DMS 273 treated with DMSO at 0.1 percent for 48 hours (cell line): ENCODE measurements at places on chromosomes 13 and 19.

DNA sequence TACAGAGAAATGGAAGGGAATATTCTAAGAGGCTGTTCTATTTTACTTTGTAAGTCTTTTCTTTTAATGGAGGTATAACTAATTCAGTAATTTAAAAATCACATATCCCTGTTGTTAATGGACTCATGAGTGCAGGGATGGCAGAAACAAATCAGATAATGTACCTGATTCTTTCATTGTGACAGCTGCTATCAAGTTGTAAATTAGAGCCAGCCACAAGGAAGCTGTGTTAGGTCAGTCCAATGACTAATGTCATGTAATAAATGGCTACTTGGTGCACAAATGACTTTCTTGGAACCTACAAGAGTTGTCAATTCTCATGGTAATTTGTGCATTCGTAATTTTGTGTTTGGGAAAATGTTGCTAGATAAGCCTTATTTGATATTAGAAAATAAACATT, 446.4 kb downstream of the DCT start:
- DNase-seq = no peak

DNA sequence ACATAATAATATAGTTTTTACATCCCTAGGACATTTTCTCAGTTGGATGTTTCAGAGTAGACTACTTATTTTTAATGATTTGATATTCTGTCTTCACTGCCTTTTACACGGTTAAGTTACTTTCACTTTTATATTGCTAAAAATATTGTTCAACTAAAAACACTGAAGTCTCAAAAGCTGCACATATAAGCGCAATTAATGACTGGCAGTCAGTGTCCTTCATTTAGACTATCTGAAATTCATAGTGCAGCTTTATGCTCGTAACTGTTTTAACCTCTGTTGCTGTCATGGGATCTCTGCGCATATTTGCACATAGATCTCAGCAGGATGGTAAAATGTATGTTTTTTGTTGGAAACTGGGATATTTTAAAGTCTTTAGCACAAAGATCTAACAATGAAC, 864.3 kb downstream of the SLITRK6 start:
- DNase-seq = no peak

DNA sequence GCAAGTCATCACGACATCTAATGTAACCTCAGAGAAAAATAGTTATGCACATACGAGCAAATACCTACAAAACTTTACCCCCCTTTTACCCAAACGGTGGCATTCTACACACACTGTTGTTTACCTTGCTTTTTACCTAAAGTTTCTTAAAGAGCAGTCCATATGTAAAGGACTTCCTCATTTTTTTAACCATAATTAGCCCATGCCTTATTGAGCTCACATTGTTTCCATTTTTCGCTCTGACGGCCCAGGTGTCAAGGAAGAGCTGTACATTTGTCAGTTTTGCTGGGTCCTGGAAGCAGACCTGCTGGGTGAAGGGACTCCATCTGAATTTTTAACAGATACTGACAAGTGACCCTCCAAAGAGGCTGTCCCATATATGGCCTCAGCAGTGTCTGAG, 89.4 kb downstream of the STK24 start:
- DNase-seq = no peak

GRCh38 chr19:2084993-2085720, 11.0 kb downstream of the MOB3A start:
- DNase-seq = no peak

DNA sequence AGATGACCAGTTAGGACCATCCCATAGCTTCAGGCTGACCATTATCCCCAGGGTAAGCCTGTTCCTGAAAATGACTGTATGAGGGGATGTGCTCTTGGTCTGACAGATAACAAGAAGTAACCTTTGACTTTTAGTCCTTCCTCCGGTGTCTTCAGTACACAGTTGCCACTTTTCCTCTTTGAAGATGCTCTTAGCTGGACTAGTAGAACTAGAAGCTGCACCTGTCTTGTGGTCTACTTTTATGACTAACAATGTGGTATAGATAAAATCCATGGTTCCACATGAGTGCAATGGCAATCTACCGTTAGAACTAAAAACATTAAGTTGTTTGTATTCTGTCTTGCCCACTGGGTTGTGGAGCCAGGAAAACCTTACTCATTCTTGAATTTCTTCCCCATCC, 5.9 kb upstream of the RUBCNL start:
- no peak for DNase-seq

DNA sequence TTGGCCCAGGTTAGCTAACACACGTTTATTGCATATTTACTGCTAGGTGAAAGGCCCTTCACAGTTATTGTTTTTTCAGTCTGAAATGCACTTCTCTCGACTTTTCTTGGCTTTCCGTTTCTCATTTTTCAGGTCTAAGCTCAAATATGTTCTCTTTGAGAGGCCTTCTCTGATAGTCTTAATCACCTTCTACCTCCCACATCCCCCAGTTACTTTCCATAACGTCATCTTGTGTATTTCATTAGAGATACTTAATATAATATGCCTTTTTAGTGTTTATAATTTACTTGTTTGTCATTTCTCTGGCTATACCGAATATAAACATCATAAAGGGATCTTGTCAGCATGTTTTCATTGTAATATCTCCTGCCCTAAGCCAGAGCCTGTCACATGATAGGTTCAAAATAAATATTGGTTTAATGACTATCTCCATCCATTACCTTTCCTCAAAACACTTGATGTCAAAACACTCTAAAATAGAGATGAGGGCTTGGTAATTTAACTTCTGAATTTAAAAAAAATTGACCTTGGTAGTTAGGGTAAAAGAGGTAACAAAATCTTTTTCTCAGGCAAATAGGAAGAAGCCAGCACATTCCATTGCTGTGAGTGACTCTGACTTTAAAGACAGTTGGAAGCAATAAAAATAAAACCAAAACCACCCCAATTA, 168.6 kb upstream of the RFC3 start:
- DNase-seq = no peak

DNA sequence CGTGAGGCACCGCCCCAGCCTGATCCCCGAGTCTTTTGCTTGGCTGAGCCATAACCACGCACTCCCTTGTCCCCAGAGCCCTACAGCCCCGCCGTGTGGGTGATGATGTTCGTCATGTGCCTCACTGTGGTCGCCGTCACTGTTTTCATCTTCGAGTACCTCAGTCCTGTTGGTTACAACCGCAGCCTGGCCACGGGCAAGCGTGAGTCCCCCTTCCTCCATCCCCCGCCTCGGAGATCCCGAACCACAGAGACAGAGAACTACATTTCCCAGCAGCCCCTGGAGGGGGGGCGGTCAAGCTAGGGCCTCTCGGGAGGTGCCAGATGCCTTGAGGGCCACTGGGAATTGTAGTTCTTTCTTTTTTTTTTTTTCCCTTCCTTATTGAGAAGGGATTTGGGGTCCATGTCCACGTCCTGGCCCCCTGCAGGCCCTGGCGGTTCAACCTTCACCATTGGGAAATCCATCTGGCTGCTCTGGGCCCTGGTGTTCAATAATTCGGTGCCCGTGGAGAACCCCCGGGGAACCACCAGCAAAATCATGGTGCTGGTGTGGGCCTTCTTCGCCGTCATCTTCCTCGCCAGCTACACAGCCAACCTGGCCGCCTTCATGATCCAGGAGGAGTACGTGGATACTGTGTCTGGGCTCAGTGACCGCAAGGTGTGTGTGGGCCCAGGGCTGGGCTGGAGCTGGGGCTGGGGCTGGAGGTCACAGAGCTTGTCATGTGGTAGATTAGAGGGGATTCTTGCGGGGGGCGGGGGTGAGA, 25.9 kb downstream of the GRIN2D start:
- DNase-seq = no peak

DNA sequence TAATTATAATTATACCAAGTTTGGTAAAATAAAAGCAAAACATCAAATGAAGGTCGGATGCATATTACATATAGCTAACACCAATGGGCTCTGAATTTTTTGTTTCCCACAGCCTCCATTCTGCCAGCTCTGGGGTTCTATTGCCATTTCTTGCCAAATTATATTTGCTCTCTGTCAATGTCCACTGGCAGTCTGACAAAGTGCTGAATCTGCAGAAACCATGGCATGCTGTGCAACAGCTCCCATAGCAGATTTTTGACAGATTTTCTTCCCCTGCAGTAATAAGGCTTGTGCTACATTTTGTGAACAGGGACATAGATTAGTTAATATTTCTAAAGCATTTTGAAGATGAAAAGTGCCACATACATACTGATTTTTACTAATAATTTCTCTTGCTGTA, 1102.1 kb downstream of the DIAPH3 start:
- no peak for DNase-seq

DNA sequence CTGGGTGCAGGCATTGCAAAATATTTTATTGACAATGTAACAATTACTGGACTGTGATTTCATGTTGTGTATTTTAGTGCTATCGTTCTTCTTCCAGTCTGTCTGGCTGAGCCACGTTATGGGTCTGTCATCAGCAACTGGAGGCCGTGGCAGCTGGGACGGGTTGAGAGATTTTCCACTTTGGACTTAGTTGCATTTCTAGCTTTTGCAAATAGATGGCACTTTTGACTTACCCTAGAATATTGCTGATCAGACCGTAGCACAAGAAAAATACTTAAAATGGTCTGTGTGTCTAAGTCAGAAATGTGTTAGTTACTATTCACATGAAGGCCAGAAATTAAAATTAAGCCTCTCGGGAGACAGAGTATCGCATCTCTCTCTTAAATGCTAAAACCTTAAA, 211.1 kb downstream of the TEX29 start:
- peak; percentile 30 for DNase-seq

DNA sequence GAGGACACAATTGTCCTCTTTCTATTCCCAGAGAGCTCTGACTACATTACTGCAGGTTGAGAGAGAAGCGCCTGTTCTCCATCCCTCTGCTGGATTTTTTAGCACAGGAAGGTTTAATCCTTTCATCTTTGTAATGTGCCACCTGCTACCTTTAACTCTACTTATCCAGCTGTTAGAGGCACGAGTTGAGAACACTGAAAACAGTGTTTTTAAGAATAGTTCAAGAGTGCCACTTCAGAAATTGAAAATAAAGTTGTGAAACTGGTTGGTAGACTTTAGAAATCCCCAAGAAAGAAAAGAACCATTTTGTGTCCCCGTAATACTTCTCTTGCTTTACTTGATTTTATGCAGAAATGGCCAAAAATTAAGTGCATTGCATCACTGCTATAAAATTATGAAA, 20.6 kb downstream of the FREM2 start:
- DNase-seq = no peak

DNA sequence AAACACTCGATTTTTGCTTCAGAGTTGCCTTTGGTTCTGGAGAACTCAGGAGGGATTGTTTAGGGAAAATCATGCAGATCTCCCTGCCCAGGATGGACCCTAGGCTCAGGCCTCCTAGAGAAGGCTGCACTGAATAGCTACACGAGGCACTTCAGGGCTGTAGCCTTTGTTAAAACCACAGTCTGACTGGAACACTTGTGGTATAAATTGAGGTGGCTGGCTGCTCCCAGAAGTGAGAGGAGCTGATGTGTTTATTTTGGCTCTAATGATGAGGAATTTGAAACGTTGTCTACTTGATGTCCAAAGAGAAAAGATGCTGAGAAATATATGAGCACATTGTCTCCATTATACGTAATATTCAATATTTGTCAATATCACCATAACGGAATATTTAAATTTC, 762.1 kb upstream of the ARGLU1 start:
- DNase-seq = no peak

DNA sequence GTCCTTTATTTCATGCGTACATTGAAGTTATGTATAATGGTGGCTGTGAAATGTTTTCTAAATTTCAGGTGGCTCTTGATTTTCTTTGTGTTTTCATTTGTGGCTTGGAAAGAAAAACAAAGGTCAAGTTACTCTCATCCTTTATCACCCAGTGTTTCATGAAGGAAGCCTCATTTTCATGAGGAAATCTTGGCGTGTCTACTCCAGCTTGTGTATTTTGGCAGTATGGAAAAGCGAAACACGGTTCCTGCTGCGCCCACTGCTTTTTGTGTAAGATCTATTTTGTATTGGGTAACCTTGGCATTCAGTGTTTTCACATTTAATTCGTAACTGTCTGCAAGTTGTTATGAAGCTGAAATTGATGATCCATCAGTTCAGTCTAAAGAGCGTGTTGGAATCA, 147.0 kb upstream of the RNF113B start:
- no peak for DNase-seq

DNA sequence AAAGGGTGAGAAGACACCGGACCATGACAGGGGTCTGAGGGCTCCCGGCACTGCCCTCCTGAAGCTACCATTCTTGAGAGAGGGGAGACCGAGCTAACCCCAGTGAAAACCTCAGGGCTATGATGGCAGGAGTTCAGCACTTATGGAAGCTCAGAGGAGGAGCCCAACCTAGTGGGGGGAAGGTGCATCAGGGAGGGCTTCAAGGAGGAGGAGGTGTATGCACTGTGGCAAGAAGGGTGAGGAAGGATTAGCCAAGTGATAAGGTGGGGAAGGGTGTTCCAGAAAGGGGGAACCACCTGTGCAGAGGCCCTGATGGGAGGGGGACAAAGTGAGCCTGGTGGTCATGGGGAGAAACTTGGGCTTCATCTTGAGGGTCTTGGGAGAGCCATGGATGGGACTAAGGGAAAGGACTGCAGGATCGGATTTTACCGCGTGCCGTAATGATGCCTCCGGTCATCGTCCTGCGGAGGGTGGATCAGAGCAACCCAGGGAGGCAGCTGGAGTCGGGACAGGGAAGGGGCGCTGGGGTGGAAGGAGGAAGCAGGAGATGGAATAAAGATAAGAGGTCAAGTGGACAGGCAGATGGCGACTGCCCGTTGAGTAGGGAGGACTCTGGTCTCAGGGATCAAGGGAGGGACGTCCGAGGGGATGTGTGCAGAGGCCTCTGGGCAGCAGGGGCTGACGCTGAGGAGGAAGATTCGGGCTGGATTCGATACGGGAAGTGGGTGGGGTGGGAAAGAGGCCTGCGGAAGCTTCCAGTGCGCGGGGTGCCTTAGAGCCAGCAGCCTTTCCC, 13.3 kb upstream of the PSMD8 start:
- DNase-seq = no peak

DNA sequence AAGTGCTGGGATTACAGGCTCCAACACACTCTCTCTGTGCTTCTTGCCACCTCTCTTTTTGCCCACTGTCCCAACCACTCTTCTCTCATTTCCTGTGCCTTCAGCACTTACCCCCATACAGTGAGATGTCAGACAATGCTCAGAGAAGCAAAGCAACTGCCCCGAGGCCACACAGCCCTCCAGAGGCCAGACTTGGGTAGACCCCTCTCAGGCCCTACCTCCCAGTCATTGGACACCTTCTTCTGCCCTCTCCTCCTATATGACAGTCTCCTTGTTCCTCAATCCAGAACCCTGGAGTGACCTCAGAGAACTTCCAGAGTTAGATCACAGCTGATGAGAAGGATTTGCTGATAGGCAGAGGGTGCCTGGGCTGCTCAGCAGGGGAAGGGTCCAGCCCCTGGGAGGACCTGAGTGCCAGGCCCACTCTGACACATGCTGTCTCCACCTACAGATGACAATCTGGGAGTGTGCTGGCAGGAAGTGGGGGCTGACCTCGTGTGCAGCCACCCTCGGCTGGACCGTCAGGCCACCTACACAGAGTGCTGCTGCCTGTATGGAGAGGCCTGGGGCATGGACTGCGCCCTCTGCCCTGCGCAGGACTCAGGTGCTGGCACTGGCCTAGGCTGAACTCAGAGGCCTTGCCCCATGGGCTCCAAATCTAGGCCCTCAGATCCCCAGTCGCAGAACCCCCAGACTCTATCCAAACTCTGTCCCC, 24.4 kb downstream of the LTBP4 start:
- no peak for DNase-seq
